ENCODE measurements at places on chromosomes 2 and 18.

DNA sequence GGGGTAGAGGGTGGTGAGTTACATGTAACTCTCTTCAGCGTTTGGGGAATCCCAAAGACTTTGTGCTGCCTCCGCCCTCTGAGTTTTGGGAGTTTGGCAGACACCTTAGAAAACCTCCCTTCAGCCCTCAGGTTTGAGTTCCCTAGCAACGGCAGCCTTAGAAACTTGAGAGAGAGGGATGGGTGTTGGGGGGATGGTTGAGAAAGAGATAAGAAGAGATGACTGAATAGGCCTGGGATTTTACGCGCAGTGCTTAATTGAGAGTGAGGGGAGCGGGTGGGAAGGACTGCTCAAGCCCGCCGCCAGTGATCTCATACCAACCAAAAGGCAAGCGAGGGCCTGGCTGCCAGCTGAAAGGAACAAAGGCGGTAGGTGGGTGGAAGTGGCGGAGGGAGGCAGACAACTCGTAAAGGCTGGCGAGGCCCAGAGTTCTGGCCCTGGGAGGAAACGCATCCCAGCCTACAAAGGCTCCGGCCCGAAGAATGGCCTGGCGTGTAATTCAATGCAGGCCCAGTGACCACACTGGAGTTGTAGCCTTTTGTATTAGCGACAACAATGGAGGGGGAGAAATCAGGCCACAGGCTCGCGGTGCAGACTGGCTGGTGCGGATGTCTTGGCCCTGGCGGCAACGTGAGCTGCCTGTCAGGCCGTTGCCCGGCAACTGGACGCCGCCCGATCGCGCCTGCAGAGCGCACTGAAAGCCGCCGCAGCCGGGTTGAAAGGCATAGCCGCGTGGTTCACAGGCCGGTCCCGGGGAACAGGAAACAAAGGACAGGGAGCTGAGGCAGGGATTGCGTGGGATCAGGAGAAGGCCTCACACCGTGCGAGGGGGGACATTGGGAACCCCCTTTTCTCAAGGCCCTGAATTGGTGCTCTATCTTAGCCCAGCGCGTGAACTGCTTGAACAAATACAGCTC, 39.9 kb upstream of the DARS1 start:
- no peak for DNase-seq

DNA sequence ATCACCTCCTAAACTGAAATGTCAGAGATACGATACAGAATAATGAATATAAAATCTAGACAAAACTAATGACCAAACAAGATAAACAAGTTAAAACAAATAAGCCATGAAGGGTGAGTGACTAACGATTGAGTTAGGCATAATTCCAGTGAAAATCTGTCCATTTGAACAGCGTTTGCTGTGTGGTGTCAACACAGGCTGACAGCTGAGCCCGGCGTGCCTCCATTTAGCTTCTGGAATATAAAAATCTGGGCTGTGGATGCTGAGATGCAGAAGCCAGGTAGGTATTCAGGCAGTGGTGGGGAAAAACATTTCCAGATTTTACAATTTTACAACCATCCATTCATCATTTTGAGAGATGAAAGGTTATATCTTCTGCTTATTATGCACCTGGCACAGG, 2041.4 kb upstream of the CELF4 start:
- no peak for DNase-seq

GRCh38 chr2:227147023-227147422, 17.0 kb downstream of the COL4A4 start:
- no peak for DNase-seq

DNA sequence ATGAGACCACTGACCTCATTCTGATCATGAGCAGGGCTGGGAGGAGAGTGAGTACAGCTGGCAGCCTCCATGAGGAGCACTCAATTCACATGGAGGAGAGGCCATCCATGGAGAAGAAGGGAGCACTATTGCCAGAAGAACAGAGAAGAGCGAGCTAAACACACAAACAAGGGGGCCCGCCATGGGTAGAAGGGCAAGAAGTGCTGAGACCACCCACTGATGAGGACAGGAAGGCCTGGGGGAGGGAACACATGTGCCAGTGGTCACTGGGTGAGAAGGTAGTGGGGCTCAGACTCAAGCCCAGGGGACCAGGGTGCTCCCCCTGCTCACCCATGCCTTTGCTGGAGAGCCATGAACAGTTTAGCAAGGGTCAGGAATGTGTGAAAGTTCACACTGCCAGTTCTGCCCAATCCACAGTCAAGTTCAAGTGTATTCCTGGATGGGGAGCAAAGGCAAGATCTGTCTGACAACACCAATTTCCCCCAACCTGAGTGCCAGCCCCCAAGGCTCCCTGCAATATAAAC, 57.7 kb downstream of the TTC32 start:
- DNase-seq: no peak

GRCh38 chr2:240998706-240998994, 232 bp downstream of the SNED1 start:
- DNase-seq: no peak

GRCh38 chr2:159285929-159286708, at the start of gene WDSUB1:
Gene WDSUB1, minus strand, starts transcription at chr2:159286703. Its CDS starts 3,634 bp downstream, at chr2:159283069.
- DNase-seq: peak; percentile 57

DNA sequence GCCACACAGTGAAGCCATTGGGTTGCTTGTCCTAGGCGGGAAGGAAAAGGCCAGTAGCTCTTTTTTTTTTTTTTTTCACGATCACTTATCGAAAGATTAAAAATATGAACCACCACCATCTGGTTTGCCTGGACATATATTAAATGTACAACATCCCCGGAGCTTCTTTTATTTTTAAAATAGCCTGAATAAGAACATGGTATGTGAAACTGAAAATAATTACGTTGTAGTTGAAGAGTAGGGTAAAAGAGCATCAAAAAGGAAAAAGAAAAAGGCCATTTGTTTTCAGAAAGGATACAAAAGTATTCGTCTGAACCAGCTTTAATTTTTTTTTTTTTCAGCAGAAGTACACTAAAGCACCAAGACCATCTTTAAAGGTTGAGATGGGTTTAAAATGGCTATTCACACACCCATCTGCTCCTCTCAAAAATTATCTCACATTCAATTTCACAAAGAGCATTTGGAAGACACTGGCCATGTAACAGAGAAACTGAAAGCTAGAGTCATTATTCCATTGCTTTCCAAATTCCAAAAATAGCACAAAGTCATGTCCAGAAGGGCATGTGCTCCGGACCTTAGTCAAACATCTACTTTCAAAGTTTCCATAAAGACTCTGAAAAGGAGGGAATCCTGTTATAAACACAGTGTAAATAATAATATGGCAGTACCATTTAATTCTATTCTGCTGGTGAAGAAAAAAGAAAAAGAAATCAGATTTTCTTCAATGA, 82.9 kb downstream of the SCN3A start:
- DNase-seq: no peak

DNA sequence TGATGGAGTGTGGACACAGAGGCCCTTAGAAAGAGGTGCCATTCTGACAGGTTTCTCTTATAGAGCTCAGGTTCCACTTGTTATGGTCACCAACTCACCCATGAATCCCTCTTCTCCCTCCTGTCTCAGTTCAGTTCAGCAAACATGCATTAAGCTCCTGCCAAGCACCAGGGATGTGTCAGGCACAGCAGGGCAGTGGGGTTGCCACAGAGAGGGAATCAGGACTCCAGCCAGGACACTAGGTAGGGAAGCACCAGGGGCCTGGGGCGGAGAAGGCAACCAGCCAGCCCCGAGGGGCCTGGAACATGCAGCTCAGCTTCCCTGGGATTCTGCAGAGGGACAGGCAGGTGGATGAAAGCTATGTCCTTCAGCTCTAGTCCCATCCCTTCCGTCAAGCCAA, 44.6 kb downstream of the TOGARAM2 start:
- no peak for DNase-seq
